Left hindlimb (tissue), 1 donor: ENCODE measurements at places on chromosomes 13 and 19.

DNA sequence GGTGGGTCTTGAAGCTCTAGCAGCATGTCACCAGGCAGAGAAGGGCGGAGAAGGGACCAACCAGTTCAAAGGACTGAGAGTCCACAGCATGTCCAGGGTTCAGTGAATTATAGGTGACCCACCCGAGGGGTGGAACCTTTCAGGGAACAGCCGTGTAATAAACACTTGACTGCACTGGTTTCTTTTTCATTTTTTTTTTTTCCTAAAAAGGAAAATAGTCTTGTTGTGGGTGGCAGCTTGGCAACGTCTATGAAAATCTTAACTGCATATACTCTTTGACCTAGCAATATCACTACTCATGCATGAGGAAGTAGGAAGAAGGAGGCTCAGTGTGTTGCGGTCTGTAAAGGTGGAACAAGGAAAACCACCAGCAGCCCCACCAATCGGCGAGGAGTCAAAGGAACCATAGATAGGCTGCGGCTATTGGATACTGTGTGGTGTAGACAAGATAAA lies 13.0 kb upstream of the MYH14 start:
- DNase-seq: no peak

DNA sequence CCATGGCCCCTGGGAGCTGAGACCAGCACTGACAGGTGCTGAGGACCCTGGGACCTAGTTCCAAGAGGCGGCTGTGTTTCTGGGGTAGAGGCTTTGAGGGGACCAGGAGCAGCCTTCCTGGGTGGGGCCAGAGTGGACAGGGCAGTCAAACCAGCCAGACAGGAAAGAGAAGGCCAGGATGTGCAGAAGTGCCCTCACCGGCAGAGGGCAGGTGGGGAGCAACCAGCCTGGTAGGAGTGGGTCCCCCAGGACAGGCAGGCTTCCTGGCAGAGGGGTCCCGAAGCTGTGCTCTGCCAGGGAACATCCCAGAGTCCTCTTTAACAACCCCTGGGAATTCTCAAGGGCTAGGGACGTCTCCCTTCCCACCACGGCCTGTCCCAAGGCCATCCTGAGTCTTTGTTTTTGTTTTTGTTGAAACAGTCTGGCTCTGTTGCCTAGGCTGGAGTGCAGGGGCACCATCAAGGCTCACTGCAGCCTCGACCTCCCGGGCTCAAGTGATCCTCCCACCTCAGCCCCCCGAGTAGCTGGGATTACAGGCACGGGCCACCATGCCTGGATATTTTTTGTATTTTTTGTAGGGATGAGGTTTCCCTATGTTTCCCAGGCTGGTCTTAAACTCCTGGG lies 3.0 kb upstream of the HIPK4 start:
- no peak for DNase-seq

DNA sequence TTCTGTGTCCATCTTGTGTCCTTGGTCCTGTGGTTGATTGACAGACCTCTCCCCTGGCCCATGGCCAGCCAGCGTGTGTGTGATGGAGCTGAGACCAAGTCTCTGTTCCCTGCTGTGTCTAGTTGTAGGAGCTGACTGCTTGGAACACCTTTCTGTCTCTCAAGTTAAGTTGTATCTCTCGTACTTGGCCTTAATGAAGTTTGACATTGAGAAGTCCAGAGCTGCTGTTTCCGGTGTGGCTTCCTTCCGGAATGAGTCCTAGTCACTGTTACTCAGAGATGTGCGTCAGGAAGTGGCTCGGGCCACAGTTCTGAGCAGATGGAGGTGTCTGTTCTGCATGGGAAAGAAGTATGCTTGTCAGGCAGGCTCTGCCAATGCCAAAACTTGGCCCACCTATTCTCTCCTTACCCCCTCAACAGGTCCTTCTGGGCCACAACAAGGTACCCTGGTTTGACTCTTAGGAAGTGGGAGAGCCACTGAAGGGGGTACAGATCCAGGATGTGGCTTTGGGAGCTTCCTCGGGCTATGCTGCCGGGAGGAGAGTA lies 54.3 kb downstream of the GATAD2A start:
- no peak for DNase-seq

GRCh38 chr13:83498045-83498444 lies 384.2 kb downstream of the SLITRK1 start:
- DNase-seq: no peak

GRCh38 chr19:40578442-40578908 lies 1.8 kb downstream of the SHKBP1 start:
- no peak for DNase-seq

GRCh38 chr19:18389726-18390064 lies 3.7 kb downstream of the GDF15 start:
- DNase-seq: no peak

DNA sequence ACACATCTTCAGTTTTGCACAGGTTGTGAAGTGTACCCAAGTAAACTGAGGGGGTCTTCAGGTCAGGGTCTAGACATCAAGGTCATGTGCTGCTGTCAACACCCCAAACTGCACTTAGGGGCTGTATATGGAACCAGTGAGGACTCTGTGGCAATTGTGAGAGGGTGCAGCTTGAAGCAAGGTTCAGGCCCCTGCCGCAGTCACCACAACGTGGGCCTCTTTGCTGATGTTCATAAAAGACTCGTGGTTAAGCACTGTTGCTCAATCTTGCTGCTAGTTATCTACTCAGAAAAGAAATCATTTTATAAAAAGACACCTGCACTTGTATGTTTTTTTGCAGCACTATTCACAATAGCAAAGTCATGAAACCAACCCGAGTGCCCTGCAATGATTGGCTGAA lies 907.4 kb downstream of the UQCRFS1 start:
- no peak for DNase-seq

DNA sequence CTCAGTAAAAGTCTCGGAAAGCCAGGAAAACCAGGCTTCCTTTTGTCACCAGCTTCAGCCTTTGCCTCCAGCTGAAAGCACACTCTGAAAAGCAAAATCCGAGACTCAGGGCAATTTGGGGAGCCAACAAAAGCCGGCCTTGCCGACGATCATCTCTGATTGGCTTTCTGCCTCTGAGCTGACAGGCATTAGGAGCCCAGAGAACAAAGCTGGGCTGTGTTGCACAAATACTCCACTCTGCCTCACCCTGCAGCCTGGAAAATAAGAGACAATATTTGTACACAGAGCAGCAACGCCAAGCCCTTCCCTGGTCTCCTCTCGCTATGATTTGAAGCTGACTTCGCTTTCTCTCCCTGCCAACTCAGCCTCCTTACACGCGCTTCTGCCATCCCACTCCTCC lies 46.9 kb downstream of the CACNA1A start:
- no peak for DNase-seq

GRCh38 chr19:41776700-41777099 lies 19.7 kb upstream of the CEACAM3 start:
- DNase-seq: no peak

DNA sequence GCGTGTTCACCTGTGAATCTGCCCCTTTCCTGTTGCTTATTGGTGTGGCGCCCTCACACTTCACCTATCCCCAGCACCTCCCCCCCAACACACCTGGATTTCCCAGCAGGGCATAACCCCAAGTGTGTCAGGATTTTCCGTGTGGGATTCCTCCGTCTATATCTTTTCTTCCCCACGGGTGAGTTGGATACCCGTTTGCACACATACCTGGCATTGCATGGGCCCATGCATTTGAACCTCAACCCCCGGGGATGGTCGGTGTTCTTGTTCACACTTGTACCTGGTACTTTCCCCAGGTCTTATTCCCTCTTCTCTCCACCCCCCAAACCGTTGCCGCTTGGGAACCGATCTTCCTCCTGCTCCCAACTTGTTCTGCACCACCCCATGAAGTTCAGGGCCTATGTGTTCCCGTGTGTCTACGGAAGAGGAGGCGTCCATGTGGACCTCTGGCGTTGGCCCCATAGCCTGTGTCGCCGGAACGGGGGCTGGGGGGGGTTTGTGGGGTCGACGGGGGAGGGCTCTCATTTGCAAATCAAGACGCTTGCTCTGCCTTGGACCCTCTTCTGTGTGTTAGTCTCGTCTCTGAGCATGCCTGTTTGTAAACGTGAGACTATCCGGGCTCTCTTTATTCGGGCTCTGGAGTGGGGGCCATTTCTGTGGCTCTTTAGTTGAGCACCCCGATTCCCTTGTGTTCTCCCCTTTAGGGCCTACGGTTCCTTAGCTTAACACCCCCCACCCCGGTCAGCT lies 1.7 kb downstream of the PRR12 start:
- DNase-seq: peak; percentile 46
